ENCODE measurements at places on chromosomes 1 and 21.

- no peak for DNase-seq
Observed at GRCh38 chr1:92817137-92817697, 14.6 kb upstream of the RPL5 start.

GRCh38 chr1:46484783-46485490, 4.7 kb upstream of the DMBX1 start:
- DNase-seq: no peak

- no peak for DNase-seq
Observed at GRCh38 chr21:35963920-35964451, 96.3 kb downstream of the SETD4 start.

DNA sequence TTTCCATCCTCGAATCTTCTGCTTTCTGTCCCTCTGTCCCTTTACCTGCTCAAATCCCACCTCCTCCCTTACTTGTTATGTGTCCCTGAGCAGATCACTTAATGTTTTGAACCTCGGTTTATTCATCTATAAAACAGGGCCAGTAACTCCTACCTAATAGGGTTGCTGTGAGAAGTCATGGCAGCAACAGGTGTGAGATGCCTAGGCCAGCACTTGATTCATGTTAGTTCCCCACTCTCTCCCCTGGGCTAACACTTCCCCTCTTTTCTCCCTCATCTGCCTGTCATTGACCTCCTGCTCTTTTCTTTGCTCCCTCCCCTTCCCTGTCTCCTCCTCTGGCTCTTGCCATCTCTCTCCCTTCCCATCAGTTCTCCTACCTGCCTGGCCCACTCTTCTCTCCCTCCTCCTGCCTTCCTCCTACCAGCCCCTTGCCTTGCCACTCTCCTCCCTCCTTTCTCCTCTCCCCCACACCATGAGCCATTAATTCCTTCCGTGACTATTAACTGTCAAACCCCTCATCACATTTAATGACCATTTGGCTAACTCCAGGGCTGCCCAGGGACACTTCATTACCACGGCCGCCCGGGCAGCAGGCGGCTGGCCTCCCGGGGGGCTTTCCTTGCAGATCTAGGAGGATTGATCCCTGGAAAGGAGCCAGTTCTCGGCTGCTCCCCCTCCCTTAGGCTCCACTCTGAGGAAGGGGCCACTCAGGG, 90.6 kb upstream of the CD1D start:
- DNase-seq: no peak

GRCh38 chr1:60890664-60891063, 191.7 kb upstream of the NFIA start:
- DNase-seq: no peak

- no peak for DNase-seq
Observed at GRCh38 chr1:51170342-51170741, 65.7 kb upstream of the RNF11 start.

DNA sequence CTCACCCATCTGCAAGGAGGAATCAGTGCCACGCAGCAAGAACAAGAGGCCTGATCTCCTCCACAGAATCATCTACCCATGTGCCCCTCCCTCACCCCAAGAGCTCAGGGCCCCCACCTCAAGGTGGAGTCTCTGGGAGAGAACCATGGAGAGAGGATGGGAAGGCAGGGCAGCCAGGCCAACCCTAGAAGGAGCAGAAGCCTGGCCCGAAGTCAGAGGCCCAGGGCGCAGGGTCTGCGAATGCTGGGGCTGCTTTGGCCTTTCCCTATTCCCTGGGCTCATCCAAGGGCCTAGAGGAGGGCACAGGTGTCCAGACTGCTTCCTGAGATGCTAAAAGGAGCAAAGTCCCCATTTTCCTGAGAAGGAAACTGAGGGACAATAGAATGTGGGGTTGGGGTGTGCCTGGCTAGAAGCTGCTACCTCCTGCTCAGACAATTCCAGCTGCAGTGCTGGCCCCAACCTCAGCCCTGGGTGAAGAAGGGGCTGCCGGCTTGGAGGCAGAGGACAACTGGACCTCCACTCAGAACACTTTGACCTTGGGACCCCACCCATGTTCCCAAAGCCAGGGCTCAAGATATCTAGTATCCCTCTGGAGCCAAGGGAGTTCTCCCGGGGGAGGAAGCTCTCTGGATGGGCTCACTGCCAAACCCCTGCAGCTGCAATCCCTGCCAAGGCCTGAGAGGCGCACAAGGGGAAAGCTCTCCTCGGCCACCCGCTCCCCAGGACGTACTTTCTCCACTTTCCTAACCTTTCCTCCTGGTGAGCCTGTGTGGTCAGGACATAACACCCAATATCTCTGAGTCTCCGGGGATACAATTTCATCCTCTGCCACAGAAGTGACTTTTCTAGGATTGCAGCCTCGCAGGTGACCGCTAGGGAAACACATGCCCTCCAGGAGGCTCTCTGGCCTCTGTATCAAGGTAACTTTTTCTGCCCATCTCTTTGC, 16.6 kb upstream of the LEMD1 start:
- peak; percentile 13 for DNase-seq

DNA sequence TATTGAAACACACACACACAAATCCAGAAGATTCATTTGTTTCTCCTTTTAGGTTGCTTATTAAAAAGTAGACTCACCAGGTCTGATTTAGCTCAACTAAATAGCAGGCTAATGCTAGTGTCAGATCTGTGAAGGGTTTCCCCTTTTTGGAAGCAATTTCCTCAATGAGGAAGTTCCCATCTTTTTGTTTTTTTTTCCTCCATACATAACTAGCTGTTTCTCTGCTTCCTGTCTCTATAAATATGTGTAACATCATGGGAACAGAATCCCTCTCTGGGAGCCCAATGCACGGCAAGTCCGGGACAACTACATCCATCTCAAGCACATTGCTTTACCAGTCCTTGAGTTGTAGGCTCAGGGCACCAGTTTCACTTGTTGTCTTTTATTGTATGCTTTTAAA, 1421.1 kb downstream of the PLA2G4A start:
- no peak for DNase-seq

DNA sequence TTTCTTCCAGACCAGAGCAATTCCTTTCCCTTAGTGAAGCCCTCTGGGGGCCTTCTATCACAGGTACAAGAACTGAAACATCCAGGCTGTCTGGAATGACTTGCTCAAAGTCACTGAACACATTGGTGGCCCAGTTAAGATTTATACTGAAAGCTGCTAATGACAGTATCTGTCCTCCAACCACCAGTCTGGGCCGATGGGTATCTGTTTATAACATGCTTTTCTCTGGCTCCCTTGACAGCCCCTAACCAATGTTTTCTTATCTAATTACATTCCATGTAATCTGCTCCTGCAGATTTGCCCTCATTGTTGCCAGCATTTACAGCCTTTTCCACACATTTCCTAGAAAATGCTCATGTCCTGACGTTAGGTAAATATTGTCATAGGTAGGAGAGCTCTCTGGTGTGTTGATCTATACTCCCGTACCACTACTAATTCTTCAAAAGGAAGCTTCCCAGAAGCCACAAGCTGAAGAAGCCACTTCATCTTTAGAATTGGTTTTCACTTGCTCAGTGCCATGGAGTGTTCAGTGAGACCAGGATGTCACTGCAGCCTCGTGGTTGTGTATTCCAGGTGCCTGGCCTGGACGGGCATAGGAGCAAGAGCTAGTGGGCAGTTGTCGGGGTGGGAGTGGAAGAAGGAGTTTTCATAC, 163.9 kb downstream of the TSEN15 start:
- no peak for DNase-seq

DNA sequence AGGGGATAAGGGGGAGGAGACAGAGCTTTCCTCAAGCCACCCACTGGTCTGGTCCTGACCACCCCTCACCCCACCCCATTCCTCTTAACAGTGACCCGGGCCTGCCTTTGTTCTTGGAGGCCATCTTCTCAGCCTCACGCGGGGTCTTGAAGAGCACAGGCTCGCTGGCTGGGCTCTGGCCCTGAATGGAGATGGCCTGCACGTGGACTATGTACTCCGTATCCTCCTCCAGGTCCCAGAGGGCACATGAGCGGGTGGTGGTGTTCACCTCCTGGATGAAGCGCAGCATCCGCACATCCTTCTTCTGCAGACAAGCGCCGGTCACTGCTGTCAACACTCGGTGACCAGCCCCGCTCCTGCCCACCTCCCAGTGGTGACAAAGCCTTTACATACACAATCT, 2.6 kb downstream of the FNDC5 start:
- no peak for DNase-seq

- no peak for DNase-seq
Observed at GRCh38 chr1:154353966-154354365, 28.6 kb downstream of the ATP8B2 start.

DNA sequence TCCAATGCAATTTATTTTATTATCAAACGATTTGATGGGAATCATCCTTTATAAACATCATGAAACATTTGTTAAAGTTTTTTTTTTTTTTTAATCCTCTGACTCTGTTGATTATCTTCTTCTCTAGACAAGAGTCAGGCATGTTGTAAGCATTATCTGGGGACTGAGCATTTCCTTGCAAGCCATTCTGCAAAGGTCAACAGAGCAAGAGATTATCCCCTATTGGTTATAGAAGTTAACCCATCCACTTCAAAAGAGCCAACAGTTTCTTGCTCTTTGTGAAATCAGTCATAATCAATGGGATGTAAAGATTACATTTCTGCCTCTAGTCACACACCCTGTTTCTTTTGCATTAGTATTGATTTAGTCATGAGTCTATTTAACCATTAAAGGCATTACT, 368.8 kb upstream of the ADGRL4 start:
- no peak for DNase-seq

GRCh38 chr1:36555041-36555440, 72.3 kb upstream of the CSF3R start:
- no peak for DNase-seq

- no peak for DNase-seq
Observed at GRCh38 chr21:43603233-43603626, 56.1 kb downstream of the HSF2BP start.

GRCh38 chr1:116308276-116308675, 64.8 kb upstream of the ATP1A1 start:
- DNase-seq: no peak

- no peak for DNase-seq
Observed at GRCh38 chr1:66285618-66286270, 248.2 kb upstream of the SGIP1 start.

DNA sequence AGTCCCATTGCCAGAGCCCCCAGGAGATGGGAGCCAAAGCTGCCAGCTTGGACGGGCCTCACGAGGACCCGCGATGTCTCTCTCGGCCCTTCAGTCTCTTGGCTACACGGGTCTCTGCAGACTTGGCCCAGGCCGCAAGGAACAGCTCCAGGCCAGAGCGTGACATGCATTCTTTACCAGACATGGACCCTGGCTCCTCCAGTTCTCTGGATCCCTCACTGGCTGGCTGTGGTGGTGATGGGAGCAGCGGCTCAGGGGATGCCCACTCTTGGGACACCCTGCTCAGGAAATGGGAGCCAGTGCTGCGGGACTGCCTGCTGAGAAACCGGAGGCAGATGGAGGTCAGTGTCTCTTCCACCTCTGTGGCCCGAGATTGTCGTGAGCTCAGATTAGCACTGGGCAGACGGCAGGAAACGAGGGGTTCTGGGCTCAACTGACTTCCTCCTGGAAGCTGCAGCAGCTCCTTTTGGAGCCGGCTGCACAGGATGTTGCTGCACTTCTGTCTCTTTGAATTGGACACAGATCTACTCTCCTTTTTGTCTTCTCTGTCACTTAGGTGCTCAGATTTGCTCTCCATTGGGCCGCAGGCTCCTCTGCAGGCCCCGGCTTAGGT, 68.0 kb downstream of the DISC1 start:
- DNase-seq: no peak

DNA sequence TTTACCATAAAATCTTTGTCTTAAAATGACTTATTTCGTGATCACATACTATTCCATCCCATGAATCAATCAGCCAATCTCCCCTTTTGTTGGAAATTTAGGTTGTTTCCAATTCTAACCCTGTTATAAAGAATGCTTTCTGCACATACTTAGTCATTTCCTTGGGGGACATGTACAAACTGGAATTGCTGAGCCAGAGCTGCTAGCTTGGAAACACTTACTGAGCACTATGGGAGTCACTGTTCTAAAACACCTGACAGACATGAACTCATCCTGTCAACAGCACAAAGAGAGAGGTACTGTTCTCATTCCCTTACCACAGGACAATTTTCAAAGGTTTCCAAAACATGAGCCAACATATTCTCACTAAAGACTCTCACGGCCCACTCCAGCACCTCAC, 32.1 kb downstream of the AK2 start:
- no peak for DNase-seq

DNA sequence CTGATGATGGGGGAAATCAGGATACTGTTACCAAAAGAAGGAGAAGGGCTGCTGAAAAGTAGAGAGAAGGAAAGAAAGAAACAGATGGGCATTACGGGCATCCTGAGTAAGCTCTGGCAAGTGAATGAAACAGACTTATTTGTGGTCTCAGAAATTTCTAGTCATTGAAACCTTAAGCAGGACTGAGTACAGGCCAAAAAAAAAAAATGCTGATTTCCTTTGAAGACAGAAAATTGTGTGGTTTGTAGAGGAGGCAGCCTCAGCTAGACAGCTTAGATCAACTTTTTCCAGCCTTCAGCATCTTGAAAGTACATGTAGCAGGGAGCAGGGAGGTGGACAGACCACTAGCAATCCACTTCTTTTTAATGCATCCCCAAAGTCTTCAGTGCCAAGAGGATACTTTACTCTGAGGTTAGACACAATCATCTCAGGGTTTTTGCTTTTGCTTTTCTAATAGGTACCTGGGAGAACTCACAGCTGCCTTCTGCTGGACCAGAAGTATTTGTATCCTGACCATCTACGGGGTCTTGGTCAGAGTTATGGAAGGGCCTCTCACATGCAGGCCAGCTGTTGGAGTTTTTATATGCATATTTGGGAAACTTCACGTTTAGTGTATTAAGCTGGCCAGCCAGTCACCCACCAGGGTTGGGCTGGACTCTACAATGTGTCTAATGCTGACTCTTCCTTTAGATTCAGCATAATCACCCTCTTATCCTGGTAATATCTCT, 10.6 kb upstream of the CAPZB start:
- DNase-seq: no peak

DNA sequence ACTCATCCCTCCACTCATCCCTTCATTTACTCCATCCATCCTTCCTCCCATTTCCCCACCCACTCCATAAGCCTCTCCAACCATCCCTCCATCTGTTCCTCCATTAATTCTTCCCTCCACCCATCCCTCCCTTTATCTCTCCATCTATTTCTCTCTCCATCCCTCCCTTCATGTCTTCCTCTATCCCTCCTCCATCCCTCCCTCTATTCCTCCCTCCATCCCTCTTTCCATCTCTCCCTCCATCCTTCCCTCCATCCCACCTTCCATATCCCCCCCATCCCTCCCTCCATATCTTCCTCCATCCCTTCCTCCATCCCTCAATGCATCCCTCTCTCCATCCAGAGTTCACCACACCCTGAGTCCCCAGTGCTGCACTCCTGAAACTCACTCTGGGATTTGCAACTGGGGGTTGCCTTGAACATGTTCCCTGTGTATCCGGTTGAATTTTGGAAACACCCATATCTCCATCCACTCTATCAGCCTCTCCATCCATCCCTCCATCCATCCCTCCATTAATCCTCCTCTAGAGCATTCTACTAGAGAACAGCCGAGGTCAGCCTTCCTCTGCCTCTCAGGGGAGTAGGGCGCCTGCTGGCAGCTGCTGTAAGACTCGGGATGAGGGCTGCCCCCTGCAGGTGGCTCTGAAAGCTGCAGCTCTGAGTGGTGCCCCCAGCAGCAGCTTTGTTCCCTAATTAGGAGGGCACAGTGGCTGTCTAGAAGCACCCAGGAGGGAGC, 39.4 kb downstream of the ABCG1 start:
- DNase-seq: peak; percentile 87

GRCh38 chr1:91884459-91885212, 1.3 kb downstream of the TGFBR3 start:
- DNase-seq: peak; percentile 62

- no peak for DNase-seq
Observed at GRCh38 chr1:37310064-37310463, 164.3 kb upstream of the ZC3H12A start.

- DNase-seq: peak; percentile 8
Observed at GRCh38 chr1:28913786-28914227, 562 bp upstream of the EPB41 start.

- DNase-seq: no peak
Observed at GRCh38 chr1:74328851-74329250, 93.7 kb downstream of the TNNI3K start.
